ENCODE measurements at places on chromosomes 3 and 15. TPM values are rescaled to one million over a fixed set of nuclear protein-coding genes. Genes with fewer than 3 reads are reported as not detected.
A peak's percentile ranks its signal among the peaks of the same experiment; 100 is the strongest.

Gene CFAP20DC
- total RNA-seq, result not detected

Gene SENP8
- not detected for total RNA-seq

Gene SYNM
- total RNA-seq, result 3.9 TPM

GRCh38 chr3:194293546-194294198 is 57.5 kb downstream of the CPN2 start:
- DNase-seq, result no peak

DNA sequence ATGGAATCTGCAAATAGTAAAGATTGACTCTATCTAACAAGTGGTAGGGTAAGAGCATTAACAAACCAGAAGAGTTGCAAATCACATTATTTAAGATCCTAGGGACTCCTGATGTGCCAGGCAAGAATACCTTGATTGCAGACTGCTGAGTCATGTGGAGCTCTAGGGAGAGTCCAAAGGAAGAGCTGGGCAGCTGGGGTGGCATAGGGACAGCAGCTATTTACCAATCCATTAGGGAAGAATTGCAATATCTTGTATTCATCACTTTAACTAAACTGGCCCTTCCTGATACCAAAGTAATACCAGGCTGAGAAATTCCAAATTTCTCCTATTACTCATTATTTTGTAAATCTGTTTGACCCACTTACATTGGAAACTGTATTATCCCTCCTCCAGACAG is 52.2 kb upstream of the ACP3 start:
- no peak for DNase-seq

- no peak for DNase-seq
Observed at GRCh38 chr3:30201715-30202114, 404.7 kb upstream of the TGFBR2 start.

DNA sequence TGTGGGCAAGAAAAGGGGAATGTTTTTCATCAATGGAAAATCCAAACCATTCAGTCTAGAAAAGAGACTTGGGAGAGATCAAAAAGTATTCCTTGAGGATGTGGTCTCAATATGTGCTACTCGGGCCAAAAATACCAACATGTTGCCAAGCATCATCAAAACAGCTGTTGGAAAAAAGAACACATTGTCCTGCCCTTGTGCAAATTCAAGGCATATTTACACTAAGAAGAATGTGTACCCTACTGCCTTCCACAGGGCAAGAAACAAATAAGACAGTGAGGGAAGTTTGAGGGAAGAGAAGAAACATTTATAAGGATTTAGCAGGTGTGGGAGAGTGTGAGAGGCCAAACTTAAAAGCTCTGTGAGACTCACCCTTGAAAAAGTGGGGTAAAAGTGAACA is 252.1 kb downstream of the NTRK3 start:
- DNase-seq, result no peak

- DNase-seq, result no peak
Observed at GRCh38 chr3:124960698-124961097, 26.1 kb upstream of the MUC13 start.

GRCh38 chr3:65577843-65578430 is 460.8 kb downstream of the MAGI1 start:
- DNase-seq, result no peak

DNA sequence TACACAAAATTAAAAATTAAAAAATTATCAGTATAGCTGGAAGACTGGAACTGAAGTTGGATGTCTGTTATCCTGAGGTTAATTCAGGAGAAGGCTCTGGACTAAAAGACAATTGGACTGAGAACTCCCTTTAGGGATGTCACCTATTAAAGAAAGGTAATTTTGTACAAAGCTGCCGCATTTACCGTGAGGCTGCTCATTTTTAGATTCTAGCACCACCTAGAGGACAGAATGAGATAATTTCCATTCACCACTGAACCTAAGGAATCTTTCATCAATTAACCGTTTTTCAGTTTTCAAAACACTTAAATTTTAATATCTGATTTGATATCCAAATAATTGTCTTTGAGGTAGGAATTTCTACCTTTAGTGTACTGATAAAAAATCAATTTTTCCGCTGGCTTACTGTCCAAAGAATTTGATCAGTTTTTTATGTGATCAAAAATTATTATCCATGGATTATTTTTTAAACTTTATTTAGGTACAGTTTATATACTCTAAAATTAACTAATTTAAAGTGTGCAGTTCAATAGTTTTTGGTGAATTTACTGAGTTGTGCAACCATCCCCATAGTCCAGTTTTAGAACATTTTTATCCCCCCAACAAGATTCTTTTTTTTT is 106.7 kb upstream of the TNIK start:
- no peak for DNase-seq

GRCh38 chr3:23999012-23999641 is 54.0 kb downstream of the NR1D2 start:
- DNase-seq, result peak; percentile 53
